CD4-positive, alpha-beta T cell treated with Interleukin-12 subunit alpha and Interleukin-12 subunit beta, for 1 hour (primary cell): ENCODE measurements at places on chromosomes 5 and 9.
A peak's percentile ranks its signal among the peaks of the same experiment; 100 is the strongest.

GRCh38 chr5:154732212-154732611 is 23.0 kb upstream of the LARP1 start:
- no peak for DNase-seq

- DNase-seq = peak; percentile 28
These were observed 7.2 kb upstream of the DUSP1 start for GRCh38 chr5:172777881-172778814.

- DNase-seq = no peak
These were observed 146.4 kb upstream of the ERCC6L2 start for GRCh38 chr9:95729046-95729445.

DNA sequence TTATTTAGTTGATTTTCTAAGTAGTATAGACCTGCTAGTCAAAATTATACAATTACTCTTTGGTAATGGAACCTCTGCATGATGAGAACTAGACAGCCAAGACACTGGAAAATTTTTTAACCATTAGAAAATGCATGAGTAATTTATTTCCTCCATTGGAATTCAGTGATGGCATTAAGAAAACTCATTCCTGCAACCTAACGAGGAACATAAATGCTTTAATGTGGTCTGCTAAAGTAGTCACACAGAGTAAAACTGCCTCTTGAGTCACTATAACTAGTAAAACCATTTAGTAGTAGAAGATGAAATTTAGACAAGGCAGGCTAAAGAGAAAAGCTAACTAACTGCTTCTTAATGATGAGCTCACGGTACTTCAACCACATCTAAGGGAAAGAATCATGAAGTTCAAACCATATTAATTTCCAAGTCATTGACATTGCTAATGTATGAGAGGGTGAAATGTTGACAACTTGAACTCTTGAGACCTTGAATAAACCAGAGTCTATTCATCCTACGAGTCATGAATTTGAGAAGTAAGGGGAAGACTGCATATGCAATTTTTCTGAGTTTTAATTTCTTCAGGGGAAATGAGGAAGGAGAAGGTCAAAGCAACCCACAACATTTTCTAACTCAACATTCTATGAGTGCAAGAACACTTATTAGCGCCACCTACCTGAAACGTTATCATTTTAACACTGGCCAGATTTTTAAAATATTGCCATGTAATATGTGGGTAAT is 74.4 kb downstream of the GLIS3 start:
- no peak for DNase-seq

GRCh38 chr5:143205883-143206195 is 197.6 kb downstream of the NR3C1 start:
- DNase-seq = no peak

GRCh38 chr5:137635521-137635921 is 100.4 kb downstream of the KLHL3 start:
- DNase-seq = no peak

DNA sequence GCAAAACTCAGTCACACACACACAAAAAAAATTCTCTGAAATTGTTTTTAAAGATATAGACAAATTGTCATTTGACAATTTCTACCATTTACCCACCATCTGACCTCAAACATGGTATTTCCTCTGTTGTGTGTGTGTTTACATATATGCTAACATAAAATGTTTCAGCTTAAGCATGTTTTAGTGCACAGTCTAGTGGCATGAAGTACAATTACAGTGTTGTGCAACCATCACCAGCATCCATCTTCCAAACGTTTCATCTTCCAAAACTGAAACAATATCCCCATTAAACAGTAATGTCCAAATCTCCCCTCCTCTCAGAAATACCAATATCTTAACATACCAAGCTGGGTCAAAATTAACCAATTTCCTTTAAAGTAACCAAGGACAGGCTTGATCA is 65.2 kb downstream of the MYO10 start:
- no peak for DNase-seq
